Activated T-cell treated with anti-CD3 and anti-CD28 coated beads for 4 hours (primary cell): ENCODE measurements at places on chromosomes 4 and X.

DNA sequence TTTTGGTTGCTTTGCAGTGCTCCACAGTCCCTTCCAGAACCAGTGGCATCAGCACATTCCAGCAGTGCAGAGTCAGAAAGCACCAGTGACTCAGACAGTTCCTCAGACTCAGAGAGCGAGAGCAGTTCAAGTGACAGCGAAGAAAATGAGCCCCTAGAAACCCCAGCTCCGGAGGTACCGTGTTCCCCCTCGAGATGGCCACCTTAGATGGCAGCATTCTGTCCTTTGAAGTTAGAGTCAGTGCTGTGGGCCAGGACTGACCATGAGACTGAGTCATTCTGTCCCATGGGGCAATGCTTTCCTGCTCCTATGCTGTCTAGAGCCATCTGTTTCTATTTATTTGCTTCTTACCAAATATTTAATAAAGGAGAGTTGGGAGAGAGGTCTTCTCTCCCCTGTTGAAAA is 112.3 kb downstream of the KLHL8 start:
- no peak for DNase-seq

DNA sequence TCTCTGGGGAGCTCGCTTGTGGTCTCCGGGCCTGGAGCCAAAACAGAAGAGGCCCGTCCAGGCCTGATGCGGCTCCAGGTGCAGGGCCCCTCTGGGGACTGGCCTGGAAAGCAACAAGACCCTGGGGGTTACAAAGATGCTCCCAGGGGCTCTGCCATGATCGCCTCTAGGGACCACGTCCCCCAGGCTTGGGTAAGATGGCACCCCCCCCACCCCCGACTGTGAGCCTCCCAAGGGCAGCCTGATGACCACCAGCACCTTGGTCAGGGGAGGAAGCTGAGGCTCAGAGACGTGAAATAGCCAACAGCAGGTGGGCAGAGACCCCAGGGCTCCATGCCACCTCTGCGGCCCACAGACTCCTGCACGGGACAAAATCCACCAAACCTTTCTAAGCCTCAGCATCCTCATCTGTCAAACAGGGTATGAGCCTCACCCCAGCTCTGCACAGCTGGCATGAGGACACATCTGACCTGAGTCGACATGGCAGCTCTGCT is 25.4 kb downstream of the C4orf50 start:
- DNase-seq = no peak

DNA sequence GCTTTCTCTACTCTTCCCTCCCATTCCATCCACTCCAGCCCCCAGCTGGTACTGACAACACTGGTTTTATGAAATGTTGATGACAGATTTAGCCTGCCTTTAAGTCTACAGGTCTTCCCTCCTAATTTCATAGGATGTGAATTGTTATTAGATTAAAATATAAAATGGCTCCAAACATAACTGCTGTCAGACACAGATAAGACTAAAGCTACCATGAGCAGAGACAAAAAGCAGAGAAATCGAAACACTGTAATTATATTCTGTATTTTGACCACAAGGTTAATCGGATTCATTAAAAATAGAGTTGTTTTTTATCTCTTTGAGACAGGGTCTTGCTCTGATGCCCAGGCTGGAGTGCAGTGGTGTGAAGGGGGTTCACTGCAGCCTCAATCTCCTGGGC is 28.3 kb downstream of the SEC24D start:
- no peak for DNase-seq

DNA sequence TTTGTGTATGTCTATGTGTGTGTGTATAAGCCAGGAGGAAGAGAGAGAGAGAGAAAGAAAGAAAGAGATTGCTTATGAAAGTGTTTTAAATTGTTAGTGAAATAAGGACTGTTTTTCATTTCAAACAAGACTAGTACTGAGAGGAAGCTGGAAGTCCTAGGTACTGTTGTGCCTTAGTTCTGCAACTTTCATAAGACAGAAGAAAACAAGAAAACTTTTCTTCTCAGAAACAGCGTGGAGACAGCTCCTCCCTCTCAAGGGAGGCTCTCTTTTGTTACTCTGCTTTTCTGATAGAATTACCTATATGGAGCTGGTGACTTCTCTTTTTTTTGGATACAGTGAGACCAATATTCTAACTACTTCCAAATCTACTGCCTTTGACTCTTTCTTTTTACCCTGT is 62.5 kb downstream of the BANK1 start:
- DNase-seq = no peak

DNA sequence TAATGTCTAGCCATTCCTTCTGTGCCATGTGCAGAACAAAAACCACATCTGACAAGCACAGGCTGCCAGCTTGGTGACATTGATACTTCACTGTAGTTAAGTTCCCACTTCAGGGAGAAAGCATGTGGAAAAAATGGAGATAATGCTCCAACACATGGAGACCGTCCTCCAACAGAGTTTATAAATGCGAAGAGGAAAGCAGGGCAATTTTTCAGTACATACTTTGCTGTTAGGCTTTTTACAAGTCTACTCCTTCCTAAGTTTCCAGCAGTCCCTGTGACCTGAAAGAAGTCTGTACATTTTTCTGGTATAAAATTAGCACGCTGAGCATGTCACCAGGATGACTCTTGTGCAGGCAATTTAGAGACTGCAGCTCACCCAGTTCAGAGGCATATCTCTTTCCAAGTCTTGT is 766.9 kb upstream of the IGFBP7 start:
- DNase-seq = no peak

GRCh38 chrX:13515211-13515930 is 54.0 kb upstream of the EGFL6 start:
- DNase-seq = no peak

DNA sequence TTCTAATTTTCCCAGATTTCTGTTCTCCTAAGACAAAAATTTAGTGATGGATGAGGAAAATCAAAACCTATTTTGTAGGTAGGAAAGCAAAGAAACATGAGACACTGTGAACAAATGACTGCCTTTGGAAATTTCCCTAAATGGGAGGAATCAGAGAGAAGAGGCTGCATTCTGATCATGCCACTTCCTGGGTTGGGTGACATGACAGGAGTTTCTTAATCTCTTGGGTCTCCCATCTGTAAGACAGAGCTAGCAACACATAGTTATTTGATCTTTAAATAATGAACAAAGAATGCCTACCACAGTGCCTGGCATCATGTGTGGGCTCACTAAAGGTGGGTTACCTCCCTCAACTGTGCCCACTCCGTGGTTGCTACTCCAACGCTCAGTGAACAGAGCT is 57.1 kb downstream of the CCDC149 start:
- DNase-seq = no peak

GRCh38 chr4:165720411-165721082 is 152.5 kb upstream of the TLL1 start:
- DNase-seq = no peak

- DNase-seq = no peak
Observed at GRCh38 chrX:17525762-17526555, 151.0 kb downstream of the NHS start.

- no peak for DNase-seq
Observed at GRCh38 chr4:152512483-152512882, 23.4 kb downstream of the FBXW7 start.

- no peak for DNase-seq
Observed at GRCh38 chrX:129525162-129525561, 1.9 kb upstream of the SMARCA1 start.

DNA sequence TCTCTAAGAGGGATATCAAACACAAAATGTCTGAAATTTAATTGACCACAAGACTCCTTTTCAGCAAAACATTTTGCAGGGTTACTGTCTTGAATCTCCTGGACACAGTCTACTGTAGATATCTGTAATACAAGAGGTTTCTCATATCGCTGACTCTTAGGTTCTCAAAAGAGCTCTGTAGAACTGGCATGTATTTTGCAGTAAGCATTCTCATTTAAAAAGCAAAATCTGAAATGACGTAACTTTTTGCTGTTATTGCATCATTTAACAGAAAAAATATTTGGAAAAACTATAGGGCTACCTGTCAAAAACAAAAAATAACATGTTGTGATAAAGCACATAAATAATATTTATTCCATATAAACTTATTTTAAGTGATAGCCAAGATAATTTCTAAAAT is 114.2 kb downstream of the CDS1 start:
- DNase-seq = no peak

GRCh38 chr4:188942606-188943005 is 803.4 kb downstream of the TRIML1 start:
- DNase-seq = no peak

DNA sequence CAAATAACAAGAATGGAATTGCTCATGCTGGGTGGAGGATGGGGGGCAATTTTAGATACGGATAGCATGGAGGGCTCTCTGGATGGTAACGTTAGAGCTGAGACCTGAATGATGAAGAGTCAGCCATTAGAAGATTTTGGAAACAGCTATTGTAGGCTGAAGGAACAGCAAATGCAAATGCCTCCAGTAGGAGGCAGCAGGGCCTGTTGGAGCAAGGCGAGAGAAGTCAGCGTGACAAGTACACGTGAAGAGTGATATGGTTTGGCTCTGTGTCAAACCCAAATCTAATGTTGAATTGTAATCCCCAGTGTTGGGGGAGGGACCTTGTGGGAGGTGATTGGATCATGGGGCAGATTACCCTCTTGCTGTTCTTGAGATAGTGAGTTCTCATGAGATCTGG is 59.3 kb upstream of the SOD3 start:
- DNase-seq = no peak

DNA sequence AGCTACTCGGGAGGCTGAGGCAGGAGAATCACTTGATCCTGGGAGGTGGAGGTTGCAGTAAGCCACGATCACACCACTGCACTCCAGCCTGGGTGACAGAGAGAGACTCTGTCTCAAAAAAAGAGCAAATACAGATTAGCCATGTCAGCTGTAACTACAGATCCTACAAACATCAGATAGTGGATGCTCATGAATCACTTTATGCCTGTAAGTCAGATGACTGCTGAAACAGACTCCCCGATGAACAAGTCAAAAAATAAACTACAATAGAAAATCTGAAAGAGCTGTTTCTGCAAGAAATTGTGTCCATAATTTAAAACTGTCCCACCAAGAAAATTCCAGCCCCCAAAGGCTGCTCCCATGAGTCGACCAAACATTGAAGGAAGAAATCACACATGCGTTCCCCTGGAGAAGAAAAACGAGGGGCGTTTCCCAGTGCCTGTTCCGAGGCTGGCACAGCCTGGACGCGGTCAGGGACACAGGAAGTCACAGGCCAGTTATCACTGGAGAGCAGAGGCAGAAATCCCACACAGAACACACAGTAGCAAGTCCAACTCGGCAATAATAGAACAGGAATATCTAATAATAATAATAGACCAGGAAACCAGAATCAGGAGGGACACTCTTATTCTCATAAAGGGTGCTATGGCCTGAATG is 30.0 kb upstream of the GTPBP6 start:
- no peak for DNase-seq
